ENCODE measurements at places on chromosomes 5 and 9.

DNA sequence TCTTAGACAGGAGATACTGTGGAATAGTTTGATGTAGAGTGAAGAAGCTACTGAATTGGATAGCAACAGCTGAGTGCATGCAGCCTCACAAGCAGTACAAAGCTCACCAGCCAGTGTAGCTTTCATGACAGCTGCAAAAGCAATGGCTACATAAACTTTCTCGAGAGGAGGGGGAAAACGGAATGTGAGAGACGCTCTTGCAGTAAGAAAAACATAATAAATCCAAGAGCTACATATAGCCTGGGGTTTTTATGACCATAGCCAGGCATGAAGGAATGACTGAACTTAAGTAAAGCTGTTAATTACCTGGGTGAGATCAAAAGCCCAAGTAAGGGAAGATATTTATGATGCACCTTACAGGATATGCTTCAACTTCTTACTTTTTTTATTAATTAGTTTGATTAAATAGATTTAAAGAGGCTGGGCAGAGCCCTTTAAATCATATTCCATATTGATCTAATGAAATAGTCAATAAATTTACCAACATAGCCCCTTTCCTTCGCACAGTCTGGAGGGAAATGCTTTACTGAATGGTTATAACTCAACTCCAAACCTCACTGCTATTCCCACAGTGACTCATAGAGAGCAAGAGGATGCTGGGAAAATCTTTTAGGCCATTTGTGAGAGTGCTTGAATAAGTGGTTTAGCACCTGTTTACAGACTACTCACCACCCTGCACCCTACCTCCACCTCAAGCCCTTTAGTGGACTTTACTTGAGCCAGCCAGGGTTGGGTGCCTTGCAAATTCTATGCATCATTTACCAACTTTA, 407.2 kb upstream of the CLINT1 start:
- H3K4me3 ChIP-seq: no peak overlapping the region
- no peak overlapping the region for H3K27ac ChIP-seq
- no peaks in the 10 kb centered on the region for H3K4me1 ChIP-seq

GRCh38 chr9:13603921-13604320, 324.4 kb upstream of the MPDZ start:
- H3K4me3 ChIP-seq: no peak overlapping the region
- H3K27ac ChIP-seq: no peak overlapping the region
- H3K4me1 ChIP-seq: no peaks in the 10 kb centered on the region
- no peaks in the 10 kb centered on the region for H3K36me3 ChIP-seq
- DNase-seq: no peak

GRCh38 chr5:131466171-131466766, 168.8 kb downstream of the RAPGEF6 start:
- H3K4me1 ChIP-seq: no peaks in the 10 kb centered on the region
- H3K36me3 ChIP-seq: no peaks in the 10 kb centered on the region
- no peak for DNase-seq

DNA sequence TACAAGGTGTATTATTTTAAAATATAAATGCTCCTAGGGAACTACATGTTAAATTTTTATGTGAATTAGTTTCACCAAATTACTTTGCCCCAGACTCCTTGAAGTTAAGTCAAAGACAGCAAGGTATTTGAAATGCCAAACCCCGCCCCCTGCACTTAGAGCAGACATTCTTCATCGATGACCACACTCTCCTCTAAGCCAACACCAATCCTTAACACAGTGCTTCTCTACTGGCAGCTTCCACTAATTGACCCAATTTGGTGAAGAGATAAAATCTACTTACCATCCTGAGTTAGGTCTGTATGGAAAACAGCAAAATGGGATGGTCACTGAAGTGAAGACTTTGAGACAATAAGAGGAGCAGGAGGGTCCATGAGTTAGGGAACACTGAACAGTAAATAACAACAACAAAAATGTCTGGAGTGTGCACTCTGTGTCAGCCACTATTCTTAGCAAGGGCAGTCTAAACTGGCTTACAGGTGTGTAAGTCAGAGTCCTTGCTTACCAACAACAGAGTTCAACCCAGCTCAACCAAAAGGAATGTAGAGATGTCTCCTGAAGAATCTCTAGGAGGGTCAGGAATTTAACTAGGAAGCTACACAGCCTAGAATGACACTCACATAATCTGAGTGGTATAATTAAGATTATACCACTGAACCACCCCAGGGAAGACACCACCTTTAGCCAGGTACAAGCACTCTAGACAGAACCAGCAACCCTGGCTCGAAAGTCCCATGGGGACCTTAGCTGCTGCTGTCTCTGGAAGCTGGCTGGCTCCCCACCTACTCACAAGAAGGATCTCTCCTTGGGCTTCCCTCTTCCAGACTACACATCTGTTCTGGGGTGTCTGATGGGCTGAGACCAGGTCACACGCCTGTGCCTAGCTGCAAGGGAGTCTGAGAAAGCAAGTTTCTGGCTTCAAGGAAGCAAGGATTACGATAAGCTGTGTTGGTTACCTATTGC, 8.8 kb upstream of the UBE2QL1 start:
- H3K36me3 ChIP-seq: no peaks in the 10 kb centered on the region
- H3K4me1 ChIP-seq: no peaks in the 10 kb centered on the region
- no peaks in the 10 kb centered on the region for H3K27me3 ChIP-seq

DNA sequence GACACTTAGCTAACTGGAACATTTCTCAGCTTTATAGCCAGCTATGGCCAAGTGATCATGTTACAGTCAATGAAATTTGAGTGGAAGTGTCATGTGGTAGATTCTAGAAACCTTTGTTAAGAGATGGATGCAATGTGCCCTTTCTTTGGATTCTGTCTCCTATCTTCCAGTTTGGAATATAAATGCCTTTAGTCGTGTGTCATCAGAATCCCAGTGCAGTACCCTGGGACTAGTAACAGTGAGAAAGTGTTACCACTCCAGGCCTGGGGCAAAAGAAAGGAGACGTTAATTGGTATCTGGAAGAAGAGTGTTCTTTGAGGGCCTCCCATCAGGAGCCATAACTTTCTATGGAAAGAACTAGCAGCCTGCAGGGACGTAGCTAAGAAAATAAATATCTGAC, 149.6 kb downstream of the SNX18 start:
- no peaks in the 10 kb centered on the region for H3K27me3 ChIP-seq
- H3K27ac ChIP-seq: no peak overlapping the region
- peaks cover 32% of the 10 kb centered on the region for H3K4me1 ChIP-seq
- no peak overlapping the region for H3K4me3 ChIP-seq

GRCh38 chr9:16243798-16244197, 626.7 kb downstream of the BNC2 start:
- H3K27ac ChIP-seq: no peak overlapping the region
- no peak overlapping the region for H3K4me3 ChIP-seq

DNA sequence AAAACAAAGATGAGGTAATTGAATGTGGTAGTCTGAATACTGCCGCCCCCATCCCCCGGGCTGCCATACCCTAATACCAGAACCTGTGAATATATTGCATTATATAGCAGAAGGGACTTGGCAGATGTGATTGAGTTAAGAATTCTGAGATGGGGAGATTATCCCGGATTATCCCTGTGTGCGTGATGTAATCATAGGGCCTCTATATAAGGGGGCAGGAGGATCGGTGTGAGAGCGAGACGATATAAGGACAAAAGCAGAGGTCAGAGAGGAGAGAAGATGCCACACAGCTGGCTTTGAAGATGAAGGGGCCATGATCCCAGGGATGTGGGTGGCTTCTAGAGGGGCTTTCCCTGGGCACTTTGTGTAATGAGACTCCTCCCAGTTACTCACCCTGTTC, 101.7 kb upstream of the TLE1 start:
- no peaks in the 10 kb centered on the region for H3K27me3 ChIP-seq
- no peak for DNase-seq
- no peak overlapping the region for H3K27ac ChIP-seq
- no peak overlapping the region for H3K4me3 ChIP-seq
- H3K4me1 ChIP-seq: no peaks in the 10 kb centered on the region
- H3K36me3 ChIP-seq: no peaks in the 10 kb centered on the region

GRCh38 chr5:119359737-119360413, 4.1 kb downstream of the TNFAIP8 start:
- DNase-seq: no peak
- no peaks in the 10 kb centered on the region for H3K36me3 ChIP-seq
- H3K27me3 ChIP-seq: no peaks in the 10 kb centered on the region
- peaks cover 77% of the 10 kb centered on the region for H3K4me1 ChIP-seq
- peak overlapping the region; percentile 45 for H3K27ac ChIP-seq
- no peak overlapping the region for H3K4me3 ChIP-seq

DNA sequence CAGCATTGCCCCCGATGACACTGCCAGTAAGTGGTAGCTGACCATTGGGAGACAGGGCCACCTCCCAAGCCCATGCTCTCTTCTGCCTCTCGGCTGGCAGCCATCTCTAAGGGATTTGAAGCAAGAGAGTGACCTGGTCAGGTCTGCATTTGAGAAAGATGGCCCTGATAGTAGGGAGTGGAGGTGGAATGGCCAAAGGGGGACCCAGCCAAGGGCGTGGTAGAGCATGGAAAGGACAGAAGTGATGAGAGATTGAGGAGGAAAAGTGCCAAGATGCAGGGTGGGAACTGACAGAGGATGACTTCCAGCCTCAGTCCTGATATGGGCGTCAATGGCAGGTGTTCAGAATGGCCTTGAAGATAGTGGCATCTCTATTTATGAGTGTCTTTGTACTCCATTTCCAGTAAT, 9.0 kb downstream of the ABL1 start:
- H3K4me3 ChIP-seq: no peak overlapping the region
- H3K36me3 ChIP-seq: no peaks in the 10 kb centered on the region
- H3K27ac ChIP-seq: peak overlapping the region; percentile 89

GRCh38 chr9:124658165-124659017, 112.7 kb downstream of the NR6A1 start:
- H3K4me1 ChIP-seq: no peaks in the 10 kb centered on the region
- no peaks in the 10 kb centered on the region for H3K27me3 ChIP-seq
- no peaks in the 10 kb centered on the region for H3K36me3 ChIP-seq
- H3K27ac ChIP-seq: peak overlapping the region; percentile 86

DNA sequence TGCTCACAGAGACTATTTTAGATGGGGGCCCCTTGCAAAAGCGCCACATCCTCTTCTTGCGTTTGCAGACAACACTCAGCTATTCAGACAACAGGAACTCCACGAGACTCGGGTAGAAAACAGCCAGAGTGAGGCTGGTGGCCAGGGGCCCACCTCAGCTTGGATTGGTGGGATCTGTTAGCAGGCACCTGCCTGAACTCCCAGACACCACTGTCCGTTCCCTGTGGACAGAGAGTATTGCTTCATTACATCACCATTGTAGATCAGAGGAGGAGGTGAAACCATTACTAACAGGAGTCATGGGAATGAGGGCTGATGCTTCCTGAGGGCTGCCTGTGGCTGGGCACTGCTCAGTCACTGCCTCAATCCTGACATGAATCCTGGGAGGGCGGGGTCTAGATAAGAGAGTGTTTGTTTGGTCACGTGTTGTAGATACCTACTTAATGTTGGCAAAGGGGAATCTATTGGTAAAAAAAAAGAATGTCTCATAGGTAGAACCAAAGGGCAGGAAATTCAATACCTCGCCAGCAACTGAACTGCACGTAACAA, 4.4 kb upstream of the RAPGEF1 start:
- H3K4me3 ChIP-seq: no peak overlapping the region
- no peaks in the 10 kb centered on the region for H3K4me1 ChIP-seq
- no peak for DNase-seq
- no peaks in the 10 kb centered on the region for H3K36me3 ChIP-seq

- H3K27ac ChIP-seq: peak overlapping the region; percentile 77
- H3K4me1 ChIP-seq: no peaks in the 10 kb centered on the region
- H3K27me3 ChIP-seq: no peaks in the 10 kb centered on the region
- DNase-seq: no peak
Observed at GRCh38 chr9:70563431-70564204, 149.2 kb upstream of the KLF9 start.

GRCh38 chr9:105178076-105178475, 66.4 kb upstream of the SLC44A1 start:
- DNase-seq: no peak
- H3K4me1 ChIP-seq: no peaks in the 10 kb centered on the region
- H3K27ac ChIP-seq: no peak overlapping the region
- H3K36me3 ChIP-seq: no peaks in the 10 kb centered on the region
- H3K4me3 ChIP-seq: no peak overlapping the region
- H3K27me3 ChIP-seq: no peaks in the 10 kb centered on the region

- no peak overlapping the region for H3K4me3 ChIP-seq
- no peaks in the 10 kb centered on the region for H3K36me3 ChIP-seq
- no peak for DNase-seq
- no peaks in the 10 kb centered on the region for H3K4me1 ChIP-seq
- H3K27ac ChIP-seq: no peak overlapping the region
Observed at GRCh38 chr9:99040911-99041582, 63.9 kb upstream of the TGFBR1 start.

- H3K4me1 ChIP-seq: peaks cover 3% of the 10 kb centered on the region
- H3K4me3 ChIP-seq: no peak overlapping the region
- DNase-seq: no peak
- H3K27me3 ChIP-seq: no peaks in the 10 kb centered on the region
- no peaks in the 10 kb centered on the region for H3K36me3 ChIP-seq
Observed at GRCh38 chr9:22111954-22112247, 102.8 kb upstream of the CDKN2B start.

DNA sequence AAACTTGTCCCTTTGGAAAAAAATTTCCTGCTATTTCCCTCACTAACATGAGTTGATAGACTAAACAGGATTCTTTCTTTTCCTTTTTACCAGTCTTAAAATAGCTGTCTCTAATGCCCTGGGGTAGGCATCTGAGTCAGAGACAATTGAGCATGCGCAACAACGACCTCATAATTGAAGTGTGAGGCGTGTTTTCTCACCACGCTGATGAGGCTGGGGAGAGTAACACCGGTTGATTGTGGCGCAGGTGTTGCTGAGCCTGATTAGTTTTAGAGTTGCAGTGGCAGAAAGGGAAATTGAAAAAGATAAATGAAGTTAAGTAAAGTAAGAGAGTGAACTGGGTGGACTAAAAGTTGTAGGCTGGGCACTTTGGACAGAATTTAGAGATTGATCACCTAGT, 213.7 kb downstream of the TLR4 start:
- no peak overlapping the region for H3K4me3 ChIP-seq
- H3K4me1 ChIP-seq: no peaks in the 10 kb centered on the region
- no peak for DNase-seq

DNA sequence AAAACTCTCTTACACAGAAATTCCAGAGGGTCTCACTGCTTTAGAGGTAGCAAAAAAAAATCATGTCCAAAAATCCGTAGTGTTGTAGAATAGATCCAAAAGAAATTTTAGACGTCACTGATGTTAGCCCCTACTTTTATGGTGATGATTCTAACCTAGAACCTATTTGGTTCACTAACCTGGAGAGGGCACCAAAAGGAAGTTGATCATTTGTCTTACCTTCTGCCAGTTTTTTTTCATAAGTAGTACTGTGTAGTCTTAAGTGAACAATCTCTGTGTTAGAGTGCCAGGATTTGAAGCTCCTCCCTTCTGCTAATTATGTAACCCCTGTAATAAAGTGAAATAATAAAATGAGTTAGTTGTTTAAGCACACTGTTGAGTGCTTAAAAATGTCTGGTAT, 215.2 kb downstream of the SMARCA2 start:
- H3K36me3 ChIP-seq: no peaks in the 10 kb centered on the region
- peaks cover 9% of the 10 kb centered on the region for H3K4me1 ChIP-seq
- H3K27ac ChIP-seq: peak overlapping the region; percentile 76
- DNase-seq: no peak
- H3K4me3 ChIP-seq: no peak overlapping the region

GRCh38 chr5:134550271-134551214, 25.1 kb downstream of the JADE2 start:
- peaks cover 77% of the 10 kb centered on the region for H3K4me1 ChIP-seq
- no peak overlapping the region for H3K27ac ChIP-seq
- H3K27me3 ChIP-seq: no peaks in the 10 kb centered on the region
- peaks cover 14% of the 10 kb centered on the region for H3K36me3 ChIP-seq
- no peak for DNase-seq
